ENCODE measurements at places on chromosomes 3 and 15.

- DNase-seq, result no peak
These were observed 18.3 kb downstream of the TGM4 start for GRCh38 chr3:44892689-44893088.

- no peak for DNase-seq
These were observed 15.5 kb upstream of the SCAANT1 start for GRCh38 chr3:63927422-63928280.

DNA sequence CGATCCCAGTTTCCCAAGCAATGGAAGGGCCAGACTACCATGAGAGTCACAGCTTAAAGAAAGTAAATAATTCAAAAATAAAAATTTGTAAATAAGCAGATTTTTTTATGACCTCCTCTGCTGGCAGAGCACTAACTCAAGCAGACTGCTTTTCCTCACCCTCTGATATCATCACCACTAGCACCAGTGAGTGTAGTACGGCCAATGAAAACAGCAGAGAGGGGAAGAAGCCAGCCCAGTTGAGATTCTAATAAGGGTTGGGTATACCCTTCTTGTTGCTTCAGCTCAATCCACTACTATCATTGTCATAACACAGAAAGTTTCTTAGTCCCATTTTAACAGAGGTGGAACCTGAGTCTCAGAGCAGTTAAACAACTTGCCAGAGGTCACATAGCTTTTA lies 193.1 kb downstream of the ERC2 start:
- no peak for DNase-seq

DNA sequence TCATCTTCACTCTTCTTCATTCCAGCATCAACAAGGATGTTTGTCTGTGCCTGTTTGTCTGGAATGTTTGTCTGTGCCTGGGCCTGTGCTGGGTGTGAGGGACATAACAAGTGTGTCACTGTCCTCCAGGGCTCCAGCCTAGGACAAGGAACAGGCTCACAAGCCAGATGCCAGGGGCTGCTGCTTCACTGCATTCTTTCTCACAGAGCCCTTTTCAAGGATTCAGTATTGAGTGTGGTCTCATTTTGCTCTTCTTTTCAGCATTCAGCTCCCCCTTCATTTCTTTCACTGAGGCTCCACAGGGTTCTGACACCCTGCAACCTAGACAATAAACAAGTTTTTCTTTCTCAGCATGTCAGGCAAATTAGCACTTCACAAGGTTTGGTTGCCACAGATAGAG lies 43.6 kb upstream of the KY start:
- no peak for DNase-seq

- DNase-seq, result no peak
These were observed 84.6 kb downstream of the MESD start for GRCh38 chr15:80904998-80905397.

GRCh38 chr15:22992024-22992326 lies 11.8 kb upstream of the CYFIP1 start:
- DNase-seq, result no peak

DNA sequence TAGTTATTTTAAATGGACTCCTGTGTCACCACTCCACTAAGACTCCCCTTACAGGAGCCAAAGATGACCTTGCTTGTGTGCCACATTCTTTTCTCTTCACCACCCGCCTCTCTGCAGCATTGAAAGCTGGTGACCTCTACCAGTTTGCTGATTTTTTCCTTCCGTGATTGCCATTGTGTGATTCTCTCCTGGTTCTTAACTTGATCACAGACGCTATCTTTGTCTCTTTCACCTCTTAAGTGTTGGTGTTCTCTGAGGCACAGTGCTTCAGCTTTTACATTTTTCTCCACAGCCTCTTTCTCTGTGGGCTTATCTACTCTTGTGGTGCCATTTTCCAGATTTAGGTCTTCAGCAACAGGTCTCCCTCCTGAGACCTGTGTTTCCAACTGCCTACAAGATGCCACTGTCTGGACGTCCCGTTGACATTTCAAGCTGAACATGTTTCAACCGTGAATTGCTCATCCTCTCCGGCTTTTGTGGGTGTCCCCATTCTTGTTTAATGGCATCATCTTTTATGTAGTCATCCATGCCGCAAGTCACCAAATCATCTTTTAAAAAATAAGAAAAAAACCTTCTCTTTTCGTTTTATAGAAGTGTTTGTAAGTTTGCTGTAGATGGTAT lies 26.5 kb downstream of the IQGAP1 start:
- DNase-seq, result no peak

GRCh38 chr3:87191641-87192040 lies 35.5 kb upstream of the CHMP2B start:
- DNase-seq, result no peak

DNA sequence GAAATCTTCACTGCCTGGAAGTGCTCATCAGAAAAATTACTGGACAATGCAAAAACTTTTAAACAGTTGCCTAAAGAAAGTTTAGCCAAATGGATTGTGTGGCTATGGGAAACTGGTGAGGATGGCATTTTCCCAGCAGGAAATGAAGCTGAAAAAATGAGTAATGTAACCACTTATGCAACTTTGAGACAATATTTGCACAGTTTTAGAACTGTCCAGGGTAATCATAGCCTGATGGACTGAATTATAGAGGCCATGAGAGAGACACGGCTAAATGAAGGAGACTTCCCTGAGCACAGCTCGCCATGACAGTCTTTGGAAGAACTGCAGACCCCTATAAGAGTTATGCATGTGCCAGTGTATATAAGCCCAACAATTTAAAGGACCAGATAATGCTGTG lies 881.5 kb downstream of the VGLL3 start:
- DNase-seq, result no peak

All from activated CD8-positive, alpha-beta memory T cell treated with anti-CD3 and anti-CD28 coated beads for 4 hours (primary cell).